ENCODE measurements at places on chromosomes 3 and 15. TPM values are rescaled to one million over a fixed set of nuclear protein-coding genes. Genes with fewer than 3 reads are reported as not detected.

ABHD14A gene
- 57.8 TPM for polyA plus RNA-seq

CSTA gene
- not detected for polyA plus RNA-seq

DUOX1 gene
- not detected for polyA plus RNA-seq

STOML1 gene
- 49.5 TPM for polyA plus RNA-seq

GPR160 gene
- polyA plus RNA-seq, result 2.9 TPM

COL8A1 gene
- 0.04 TPM for polyA plus RNA-seq

USP8 gene
- 30.3 TPM for polyA plus RNA-seq

AKAP13 gene
- polyA plus RNA-seq, result 9.1 TPM

GOLGA6A gene
- polyA plus RNA-seq, result 0.50 TPM

GPR62 gene
- polyA plus RNA-seq, result not detected

SNTN gene
- polyA plus RNA-seq, result not detected

ARGFX gene
- not detected for polyA plus RNA-seq

TMEM108 gene
- polyA plus RNA-seq, result 2.9 TPM

TMC3 gene
- polyA plus RNA-seq, result not detected

IFT122 gene
- 21.6 TPM for polyA plus RNA-seq

CYP1A1 gene
- 0.09 TPM for polyA plus RNA-seq
